ENCODE measurements at places on chromosomes 5 and 9.

DNA sequence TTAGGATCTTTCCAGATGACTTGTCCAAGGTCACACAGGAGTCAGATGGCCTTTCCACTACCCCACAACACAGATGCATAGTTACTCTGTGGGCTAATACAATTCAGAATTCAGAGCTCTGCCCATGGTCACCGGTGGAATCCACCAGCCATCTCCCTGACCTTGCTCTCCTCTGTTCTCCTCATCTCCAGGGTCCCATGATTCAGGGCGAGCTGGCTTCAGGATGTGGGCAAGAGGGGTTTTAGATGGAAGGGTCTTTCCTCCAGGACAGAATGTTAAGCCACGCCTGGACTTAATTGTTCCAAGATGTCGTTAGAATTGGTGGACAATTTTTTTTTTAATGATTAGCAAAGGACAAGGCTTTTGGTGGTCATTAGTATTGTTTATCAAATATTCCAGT, 81.7 kb upstream of the LARP1 start:
- DNase-seq: no peak

DNA sequence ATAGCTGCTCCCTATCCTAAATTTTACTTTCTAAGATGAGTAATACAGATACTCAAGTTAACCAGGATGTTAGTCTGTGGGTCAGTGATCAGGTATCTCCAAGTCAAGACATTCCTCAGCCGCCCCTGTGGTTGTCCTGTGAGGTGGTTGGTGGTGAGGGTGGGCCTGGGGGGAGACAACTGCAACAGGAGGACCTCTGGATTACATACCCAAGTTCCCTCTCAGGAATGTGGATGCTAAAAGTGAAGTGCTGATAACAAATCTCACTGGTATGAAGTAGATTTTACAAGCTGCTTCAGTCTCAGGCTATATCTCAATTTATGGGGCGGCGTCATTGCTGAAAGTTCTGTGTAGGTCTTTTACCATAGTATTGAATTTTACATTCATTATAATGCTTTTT, 38.3 kb downstream of the SLC1A3 start:
- DNase-seq: no peak

DNA sequence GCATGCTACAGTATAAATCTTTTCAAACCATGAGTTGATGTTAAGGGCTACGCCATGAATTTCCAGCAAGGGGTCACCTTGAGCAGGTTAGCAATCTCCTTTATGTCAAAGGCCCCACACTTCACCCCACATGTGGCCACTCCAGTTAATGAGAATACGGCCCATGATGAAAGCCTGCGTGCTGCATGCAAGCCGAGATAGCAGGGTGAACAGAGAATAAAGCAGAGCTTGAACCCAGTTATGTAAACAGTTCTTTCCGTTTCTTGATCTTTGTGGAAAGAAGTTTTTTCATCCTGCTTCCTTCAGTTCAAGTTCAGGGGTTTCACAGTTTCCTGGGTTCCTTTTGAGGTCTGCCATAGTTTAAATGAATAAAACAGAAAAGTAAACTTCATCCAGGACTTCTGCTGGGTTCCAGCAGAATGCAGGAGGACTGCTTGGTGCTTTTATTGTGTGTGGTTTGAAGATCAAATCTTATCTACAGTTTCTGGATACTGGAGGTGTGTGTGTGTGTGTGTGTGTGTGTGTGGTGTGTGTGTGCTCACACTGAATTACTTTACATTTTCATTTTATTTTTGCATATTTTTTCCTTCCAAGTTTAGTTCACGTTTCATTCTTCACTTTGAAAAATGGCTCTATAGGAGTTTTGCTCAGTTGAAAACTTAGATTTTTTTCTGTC, 87.1 kb downstream of the HMHB1 start:
- no peak for DNase-seq

DNA sequence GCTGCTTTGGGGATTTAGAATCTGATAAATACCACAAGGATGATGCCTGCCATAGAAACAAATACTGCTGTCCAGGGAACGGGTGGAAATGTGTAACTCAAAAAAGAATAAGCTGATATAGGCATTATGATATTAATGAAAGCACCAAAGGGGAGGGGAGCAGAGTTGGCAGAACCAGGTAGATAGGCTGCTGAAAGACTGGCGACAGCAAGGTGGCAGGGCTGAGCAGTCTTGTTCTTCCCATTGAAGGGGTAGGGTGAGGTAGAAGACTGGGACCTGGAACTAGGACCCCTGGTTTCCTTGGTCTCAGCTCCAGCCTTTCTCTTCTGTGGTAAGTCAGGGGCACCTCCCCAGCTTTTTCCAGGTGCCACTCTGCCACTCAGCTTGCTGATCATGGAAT, 31.4 kb upstream of the TMOD1 start:
- DNase-seq: no peak

DNA sequence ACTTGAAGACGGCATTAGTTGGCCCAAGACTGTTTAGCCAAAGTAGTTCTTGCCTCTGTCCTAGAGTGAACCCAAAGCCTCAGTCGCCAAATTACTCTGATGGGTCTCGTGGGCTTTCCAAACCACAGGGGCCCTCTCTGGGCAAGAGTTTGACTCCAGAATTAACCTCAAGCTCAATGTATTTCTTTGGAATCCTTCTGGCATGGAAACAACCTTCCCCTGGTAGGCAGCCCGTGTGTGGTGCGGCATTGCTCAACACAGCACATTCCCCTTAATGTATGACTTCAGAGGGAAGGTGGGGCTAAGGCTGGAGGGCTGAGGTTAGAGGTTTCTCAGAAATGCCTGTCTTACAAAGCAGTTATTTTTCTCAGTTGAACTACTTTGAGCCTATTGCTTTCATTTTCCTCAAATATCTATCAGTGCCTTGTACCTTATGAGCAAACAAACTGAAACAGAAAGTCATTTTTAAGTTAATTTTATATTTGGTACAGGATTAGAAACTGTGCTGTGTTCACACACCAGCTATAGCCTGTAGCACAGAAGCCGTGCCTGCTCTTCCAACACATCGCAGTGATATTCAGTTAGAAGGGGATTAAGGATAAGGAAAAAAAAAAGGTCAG, 123.9 kb upstream of the HAPLN1 start:
- peak; percentile 83 for DNase-seq

- no peak for DNase-seq
Observed at GRCh38 chr5:9499498-9499876, 46.4 kb downstream of the SEMA5A start.

- DNase-seq: no peak
Observed at GRCh38 chr5:59367791-59368394, 525.6 kb downstream of the PDE4D start.

Measured in CD4-positive, CD25-positive, alpha-beta regulatory T cell (primary cell).